ENCODE measurements at places on chromosomes 5 and 9.

DNA sequence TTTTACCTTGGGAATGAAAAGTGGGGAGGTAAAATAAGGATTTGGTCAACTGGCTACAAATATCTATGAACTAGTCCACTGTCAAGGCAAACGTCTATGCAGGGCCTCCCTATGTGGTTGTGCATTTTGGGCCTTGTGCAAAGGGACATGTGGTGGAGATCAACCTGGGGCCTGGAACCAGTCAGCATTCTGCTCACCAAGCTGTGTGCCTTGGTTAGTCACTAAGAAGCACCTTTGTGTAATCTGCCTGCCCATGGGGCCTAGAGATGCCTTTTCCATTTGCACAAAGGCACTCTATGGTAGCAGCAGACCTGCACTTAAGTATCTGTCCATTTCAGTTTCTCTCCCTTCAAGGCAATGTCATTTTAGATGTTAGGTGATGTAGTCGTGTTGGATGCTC, 184.0 kb downstream of the GNAQ start:
- no peak for DNase-seq

DNA sequence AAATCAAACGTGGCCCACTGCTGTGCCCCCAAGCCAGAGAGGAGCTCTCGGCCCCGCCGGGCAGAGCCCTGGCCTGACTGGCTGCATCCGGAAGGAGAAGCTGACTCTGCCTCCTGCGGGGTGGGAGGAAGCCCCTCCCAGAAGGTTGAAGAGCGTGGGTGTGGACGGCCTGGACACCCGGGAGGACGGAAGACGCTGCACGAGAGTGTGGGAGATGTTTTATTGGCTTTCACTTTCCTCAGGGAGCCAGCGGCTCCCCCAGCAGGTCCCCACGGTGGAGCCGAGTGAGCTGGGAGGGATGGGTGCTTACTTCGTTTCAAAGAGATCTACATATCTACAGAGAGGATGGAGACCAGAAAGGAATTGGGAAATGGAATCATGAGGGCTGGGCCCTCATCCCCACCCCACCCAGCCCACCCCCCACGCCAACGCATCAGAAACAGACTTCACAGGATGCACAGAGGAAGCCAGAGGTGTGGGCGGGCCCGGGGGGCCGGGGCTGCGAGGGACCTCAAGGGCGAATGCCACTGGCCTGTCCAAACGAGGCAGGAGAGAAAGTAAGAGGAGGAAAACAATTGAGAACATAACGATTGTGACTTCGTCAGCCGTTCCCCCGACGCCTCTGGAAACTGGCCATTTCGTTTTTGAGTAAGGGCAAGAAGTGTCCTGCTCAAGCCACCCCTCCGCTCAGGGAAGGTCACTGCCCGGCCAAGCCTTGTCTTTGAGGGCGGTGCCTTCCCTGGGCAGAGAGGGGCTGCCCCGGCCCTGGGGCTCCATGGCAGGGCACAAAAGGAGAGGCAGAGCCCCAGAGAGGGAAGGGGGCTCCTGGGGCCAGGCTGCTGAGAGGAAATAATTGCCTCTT, 32.1 kb downstream of the FAM163B start:
- DNase-seq: no peak

GRCh38 chr5:176915906-176916305, 16.8 kb upstream of the HK3 start:
- no peak for DNase-seq

- no peak for DNase-seq
Measured at GRCh38 chr5:89128092-89128491, 245.1 kb upstream of the MEF2C start.

GRCh38 chr5:149645236-149645635, 63.9 kb downstream of the ARHGEF37 start:
- no peak for DNase-seq

DNA sequence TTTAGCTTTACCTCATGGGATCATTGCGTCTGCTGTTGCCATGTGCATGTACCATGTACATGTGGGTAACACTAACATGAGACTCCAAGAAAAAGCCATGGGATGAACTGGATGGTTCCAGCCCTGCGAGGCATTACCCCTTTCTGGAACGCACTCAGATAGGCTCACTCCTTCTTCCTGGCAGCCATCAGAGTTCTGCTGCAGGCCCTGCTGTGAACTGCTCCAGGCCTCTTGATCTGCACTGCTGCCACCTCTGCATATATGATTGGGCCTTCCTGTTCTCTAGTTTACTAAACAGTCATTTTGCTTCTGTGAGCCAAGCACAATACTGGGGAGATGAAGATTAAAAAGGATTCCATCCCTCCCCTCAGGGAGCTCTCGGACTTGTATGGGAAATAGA, 220.5 kb downstream of the CD180 start:
- DNase-seq: no peak

DNA sequence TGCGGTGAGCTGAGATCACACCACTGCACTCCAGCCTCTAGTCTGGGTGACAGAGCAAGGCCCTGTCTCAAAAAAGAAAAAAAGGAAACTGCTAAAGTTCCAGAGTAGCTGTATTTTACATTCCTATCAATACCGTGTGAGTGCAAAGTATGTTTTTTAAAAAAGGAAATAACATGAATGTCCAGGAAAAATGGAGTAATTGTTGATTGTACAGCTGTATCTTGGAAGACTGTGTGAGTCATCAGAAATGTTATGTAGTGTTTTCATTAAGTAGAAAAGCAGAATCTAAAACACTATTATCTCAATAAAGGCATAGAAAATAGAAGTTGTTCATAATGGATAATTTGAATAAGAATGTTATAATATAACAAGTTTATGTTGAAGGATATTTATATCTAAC, 53.9 kb downstream of the ZCCHC7 start:
- no peak for DNase-seq

- DNase-seq: no peak
Measured at GRCh38 chr9:132793606-132794580, 84.2 kb downstream of the AK8 start.

Measured in 8988T (cell line).